Left lung (tissue), 14 donors: ENCODE measurements at places on chromosomes 7 and 10. TPM values are rescaled to one million over a fixed set of nuclear protein-coding genes. Genes with fewer than 3 reads are reported as not detected.
A peak's percentile ranks its signal among the peaks of the same experiment; 100 is the strongest.

GRCh38 chr7:30796105-30796869 is 25.1 kb downstream of the MINDY4 start:
- no peak for DNase-seq

DNA sequence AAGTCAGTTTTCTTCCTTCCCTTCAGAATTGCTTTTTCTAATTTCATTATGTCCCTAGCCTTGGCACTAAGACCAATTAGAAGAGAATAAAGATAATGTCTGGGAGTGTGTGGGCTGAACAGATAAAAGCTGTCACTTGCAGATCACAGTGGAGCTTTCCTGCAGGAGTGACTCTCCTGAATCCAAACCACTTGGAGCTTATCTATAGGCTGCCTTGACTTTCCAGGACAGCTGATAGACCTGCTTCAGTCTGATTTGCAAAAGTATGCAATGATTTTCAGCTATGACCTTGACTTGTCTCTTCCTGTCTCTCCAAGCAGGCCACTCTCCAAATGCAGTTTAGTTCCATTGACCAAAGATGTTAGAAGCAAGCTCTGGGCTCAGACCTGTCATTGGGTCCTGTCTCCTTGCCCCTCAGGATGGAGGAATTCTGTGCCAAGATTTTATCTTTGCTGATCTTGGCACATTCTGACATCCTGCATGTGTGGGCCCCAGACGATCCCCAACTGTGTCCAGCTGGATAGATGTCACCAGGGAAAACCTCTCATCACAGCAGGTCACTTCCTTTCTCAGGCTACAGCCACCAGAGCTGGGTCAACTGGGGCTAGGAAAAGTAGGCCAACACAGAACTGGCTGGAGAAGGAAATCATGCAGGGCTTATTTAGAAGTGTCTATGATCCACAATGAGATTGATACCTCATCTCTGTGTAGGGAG is 120.9 kb upstream of the ZNF438 start:
- DNase-seq = no peak

DNA sequence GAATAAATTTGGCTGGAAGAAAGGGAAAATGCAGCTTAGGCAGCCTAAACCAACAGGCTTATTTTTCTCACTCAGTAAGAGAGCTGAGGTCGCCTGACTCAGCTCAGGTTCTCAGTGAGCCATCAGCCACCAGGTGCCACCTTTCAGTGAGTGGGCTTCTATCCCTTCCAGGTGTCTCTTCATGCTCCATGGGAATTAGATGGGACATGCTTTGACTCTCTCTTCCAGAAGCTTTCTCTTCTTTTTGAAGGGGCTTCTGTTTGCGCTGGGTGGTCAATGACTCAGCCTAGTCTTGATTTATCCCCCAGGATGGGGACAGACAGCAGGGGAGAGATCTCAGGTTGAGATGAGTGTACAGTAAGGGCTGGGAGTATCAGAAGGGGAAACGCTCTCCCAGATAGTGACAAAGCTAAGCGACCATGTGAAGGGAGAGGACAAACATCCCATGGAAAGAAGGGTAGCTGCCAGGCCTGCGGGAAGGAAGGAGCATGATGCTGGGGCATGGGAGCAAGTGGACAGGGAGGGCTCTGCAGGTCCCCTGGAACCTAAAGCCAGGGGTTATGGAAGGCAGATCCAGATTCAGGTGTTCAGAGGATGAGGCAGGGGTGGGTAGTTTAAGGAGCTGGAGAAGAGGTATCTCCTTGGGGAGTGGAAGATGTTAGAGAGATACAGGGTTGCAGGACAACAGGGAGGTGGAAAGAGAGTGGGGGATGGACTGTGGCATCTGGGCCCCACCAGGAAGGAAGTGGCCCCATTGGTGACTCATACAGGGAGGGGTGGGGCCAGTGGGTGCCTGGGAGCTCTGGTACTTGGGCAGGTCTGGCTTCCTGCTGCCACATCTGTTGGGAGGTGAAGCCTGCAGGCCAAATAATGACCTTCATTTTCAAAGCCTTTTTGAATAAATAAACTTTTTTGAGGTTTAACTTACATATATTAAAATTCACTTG is 32.5 kb downstream of the OGDH start:
- DNase-seq = peak; percentile 91

DNA sequence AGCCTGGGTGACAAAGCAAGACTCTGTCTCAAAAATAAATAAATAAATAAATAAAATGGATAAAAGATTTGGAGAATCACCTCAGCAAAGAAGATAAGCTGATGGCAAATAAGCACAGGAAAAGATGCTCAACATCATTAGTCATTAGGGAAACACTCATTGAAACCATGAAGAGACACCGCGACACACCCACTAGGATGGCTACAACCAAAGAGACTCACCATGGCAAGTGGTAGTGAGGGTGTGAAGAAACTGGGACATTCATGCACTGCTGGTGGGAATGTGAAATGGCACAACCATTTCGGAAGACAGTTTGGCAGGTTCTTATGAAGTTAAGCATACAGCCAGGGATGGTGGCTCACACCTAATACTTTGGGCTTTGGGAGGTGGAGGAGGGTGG is 37.8 kb upstream of the FXYD4 start:
- DNase-seq = no peak

DNA sequence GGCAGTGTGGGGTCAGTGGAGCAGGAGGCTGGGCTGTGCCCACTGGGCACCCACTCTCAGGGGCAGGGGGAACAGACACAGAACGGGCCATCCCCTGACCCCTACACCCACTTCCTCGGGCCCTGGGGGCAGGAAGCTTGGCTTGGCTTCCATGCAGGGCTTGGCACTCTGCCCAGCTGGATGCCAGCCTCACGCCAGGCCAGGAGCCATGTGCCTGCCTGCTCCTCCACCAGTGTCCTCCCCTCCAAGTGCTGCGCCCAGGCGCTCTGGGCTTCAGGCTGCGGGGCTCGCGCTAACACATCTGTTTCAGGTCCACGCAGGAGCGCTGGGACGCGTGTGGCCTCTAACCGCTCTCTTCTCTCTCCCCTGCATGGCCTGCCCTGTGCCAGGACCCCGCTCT is 12.7 kb downstream of the LDB3 start:
- no peak for DNase-seq

- peak; percentile 87 for DNase-seq
These were observed 313.3 kb downstream of the FGFR2 start for GRCh38 chr10:121284936-121285335.

DNA sequence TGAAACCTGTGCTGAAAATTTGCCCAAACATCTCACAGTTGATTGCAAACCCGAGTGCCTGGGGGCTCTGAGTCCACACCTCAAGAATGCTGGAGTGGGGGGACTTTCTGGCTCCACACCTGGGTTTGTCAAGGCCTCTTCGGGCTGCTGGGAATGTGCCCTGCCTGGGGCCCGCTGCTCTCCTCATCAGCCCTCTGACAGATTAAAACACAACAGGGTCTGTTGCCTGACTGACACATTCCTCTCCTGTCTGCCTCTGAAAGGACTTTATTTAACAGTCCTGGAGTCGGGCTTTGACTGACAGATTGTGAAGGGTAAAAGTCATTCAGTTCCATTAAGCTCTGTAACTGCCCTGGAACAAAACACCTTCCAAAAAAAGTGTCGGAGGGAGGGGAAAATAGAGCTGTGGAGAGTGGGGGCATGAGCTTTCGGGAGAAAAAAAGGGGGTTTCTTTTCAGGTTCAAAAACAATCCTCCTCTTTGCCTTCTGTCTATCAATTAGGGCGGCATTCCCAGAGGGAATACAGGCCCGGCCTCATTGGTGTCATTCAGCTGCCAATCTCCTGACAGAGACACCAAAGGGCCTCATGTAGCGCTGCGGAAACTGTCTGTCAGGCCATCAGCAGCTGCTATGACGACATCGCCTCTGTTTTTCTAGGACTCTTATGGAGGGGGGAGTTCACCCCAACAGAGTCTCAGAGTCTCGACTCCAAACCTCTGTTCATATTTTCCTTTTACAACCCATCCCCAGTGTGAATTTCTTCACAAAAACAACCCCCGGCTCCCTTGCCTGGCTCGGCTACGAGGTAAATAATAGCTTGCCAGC is 398.8 kb upstream of the NFE2L3 start:
- DNase-seq = no peak

DNA sequence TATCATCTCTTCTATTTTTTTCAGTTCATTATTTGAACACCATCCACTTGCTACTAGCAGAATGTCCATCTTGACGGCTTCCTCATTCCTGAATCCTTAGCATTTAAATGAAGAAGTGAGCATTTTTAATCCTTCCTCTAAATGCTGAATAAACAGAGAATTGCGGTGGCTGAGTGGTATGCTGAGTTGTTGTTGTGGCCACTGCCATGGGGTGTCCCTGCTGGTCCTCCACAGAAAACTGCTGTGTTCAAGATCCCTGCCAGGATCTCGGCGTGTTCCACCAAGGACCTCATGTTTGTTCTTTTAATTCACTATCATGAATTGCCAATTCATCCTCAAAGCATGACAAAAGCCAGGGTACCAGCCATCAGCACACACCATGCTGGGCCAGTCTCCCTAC is 48.9 kb upstream of the HABP2 start:
- no peak for DNase-seq

DNA sequence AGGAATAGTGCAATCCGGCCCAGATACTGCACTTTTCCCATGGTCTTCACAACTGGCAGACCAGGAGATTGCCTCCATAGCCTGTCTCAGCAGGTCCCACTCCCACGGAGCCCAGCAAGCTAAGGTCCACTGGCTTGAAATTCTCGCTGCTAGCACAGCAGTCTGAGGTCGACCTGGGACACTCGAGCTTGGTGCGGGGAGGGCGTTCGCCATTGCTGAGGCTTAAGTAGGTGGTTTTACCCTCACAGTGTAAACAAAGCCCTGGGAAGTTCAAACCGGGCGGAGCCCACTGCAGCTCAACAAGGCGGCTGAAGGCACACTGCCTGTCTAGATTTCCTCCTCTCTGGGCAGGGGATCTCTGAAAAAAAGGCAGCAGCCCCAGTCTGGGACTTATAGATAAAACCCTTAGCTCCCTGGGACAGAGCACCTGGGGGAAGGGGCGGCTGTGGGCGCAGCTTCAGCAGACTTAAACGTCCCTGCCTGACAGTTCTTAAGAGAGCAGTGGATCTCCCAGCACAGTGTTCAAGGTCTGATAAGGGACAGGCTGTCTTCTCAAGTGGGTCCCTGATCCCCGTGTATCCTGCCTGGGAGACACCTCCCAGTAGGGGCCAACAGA is 293.5 kb upstream of the GALNT17 start:
- no peak for DNase-seq

- DNase-seq = no peak
These were observed 9.3 kb upstream of the IL2RA start for GRCh38 chr10:6071181-6072175.

The SPDYE3 gene
- polyA plus RNA-seq = 7.0 TPM

The LRRC18 gene
- 1.1 TPM for polyA plus RNA-seq
